ENCODE measurements at places on chromosomes 16 and 17.

DNA sequence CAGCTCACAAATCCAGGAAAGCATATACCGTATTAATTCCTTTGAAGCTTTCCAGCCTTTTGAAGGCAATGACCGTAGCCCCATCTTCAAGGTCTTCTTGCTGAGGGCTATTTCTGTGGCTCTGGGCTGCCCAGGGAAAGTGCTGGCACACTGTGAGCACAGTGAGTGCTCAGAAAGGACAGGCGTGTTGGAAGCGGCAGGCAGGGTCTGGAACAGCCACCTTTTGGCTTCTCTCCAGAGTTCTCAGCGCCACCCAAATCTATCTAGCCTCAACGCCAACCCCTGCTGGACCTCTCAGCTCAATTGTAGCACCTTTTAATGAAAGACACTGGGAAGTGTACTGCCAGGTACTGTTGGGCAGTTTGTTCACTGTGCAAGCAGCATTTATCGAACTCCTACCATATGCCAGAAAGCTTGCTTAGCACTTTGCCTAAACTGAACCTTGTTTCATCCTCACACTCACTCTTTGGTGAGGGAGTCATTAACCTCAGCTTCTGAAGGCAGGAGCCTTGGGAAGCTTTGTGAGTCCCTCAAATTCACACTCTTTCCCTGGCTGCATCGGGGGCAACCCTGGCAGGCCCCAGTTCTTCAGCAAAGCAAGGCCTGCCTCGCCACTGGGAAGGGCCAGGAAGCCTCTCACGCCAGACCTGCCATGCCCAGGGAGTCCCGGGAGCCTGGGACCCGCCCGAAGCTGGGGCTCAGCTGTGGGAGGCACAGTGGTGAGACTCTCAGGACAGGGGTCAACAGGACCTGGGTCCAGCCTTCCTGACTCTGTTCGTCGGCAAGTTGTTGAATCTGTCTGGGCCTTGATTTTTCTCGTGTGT, 13.5 kb upstream of the CIBAR2 start:
- DNase-seq, result no peak

DNA sequence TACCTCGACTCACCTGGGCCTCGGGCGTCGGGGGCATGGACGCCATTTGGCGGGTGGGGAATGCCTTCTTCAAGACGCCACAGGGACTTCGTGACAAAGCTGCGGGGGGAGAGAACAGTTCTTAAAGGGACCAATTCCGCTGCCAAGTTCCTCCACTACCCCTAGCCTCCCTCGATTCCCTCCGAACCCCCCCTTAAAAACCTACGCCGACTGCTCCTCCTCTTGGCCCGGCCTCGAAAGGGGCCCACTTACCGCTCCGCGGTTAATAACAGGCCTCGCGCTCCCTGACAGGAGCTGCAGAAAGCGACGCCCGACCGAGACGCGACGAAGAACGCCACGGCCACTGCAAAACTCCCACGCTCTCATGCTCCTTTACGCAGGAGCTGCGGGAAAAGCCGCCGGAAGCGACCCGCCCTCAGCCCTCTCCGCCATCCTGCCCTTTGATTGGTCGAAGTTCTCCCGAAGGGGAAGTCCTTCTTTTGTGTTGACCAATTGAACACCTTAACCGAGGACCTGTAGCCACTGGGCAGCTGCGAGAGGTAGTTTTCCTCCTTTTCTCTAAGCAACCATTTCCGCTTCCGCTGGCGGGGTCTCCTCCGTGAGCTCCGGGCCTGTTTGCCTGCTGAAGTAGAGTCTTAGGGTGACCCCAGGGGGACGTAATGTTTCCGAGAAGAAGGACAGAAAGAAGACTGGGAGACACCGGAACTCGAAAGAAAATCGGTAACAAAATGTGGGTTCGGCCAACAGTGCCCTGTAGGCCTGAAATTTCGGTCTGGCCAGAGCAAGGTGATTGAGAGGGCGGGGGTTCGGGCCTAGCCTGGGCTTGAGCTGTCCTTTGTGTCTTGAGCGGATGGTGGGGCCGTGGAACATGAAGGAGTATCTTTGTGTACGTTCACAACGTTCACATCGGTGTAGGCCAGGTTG, at the start of the genes NAA60 and ZNF597:
Gene NAA60 (plus strand): TSS at position 573 of the 924 bp plus-strand sequence. CDS start 32,548 bp downstream, outside the sequence.
Gene ZNF597 (minus strand): TSS at position 397 of the 924 bp plus-strand sequence. CDS start 351 bp downstream, at position 46.
- peak; percentile 74 for DNase-seq

GRCh38 chr16:84672276-84673202, 24.2 kb downstream of the KLHL36 start:
- peak; percentile 29 for DNase-seq

- no peak for DNase-seq
Measured at GRCh38 chr16:56732366-56732765, 2.4 kb downstream of the NUP93 start.

- DNase-seq, result no peak
Measured at GRCh38 chr17:82490512-82491195, 28.9 kb upstream of the FOXK2 start.

GRCh38 chr17:69141431-69142174, at the start of gene ABCA6:
Gene ABCA6, minus strand, starts transcription at chr17:69141895. Its CDS starts 1,192 bp downstream, at chr17:69140703.
- no peak for DNase-seq

- no peak for DNase-seq
Measured at GRCh38 chr16:4019371-4019791, 96.9 kb downstream of the ADCY9 start.

DNA sequence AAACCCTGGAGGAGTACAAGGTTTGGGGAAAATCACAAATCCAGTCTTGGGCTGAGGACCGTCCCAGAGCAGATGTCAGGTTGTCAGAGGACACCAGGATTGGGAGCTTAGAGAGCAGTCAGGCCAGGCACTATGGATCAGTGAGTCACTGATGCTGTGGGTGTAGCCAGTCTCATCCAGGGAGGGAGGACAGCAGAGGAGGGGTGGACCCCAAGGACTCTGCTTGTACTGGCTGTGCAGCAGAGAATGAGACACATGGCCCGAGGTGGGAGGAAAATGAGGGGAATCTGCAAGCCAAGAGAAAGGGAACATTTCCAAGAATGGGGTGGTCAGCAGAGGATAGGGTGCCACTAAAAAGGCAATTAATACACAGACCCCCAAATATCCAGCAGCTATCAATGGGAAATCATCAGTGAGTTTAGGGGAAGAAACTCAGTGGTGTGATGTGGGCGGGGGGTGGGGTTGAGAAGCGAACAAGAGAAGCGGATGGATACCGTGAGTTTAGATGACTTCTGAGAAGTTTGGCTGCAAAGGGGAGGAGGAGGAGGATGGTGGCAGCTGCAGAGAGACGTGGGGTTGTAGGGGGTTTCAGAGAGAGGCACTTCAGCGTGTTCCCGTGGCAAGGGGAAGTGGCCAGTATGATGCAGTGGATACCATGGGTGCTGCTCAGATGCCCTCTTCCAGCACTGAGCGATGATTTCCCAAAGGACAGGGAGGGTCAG, 43.9 kb downstream of the ARHGAP27 start:
- DNase-seq, result no peak

GRCh38 chr17:33080091-33080490, 88.4 kb downstream of the SPACA3 start:
- no peak for DNase-seq

- DNase-seq, result no peak
Measured at GRCh38 chr17:42672038-42672437, 4.8 kb downstream of the PLEKHH3 start.

GRCh38 chr16:3101018-3101840, 2.1 kb upstream of the ZSCAN10 start:
- DNase-seq, result no peak

DNA sequence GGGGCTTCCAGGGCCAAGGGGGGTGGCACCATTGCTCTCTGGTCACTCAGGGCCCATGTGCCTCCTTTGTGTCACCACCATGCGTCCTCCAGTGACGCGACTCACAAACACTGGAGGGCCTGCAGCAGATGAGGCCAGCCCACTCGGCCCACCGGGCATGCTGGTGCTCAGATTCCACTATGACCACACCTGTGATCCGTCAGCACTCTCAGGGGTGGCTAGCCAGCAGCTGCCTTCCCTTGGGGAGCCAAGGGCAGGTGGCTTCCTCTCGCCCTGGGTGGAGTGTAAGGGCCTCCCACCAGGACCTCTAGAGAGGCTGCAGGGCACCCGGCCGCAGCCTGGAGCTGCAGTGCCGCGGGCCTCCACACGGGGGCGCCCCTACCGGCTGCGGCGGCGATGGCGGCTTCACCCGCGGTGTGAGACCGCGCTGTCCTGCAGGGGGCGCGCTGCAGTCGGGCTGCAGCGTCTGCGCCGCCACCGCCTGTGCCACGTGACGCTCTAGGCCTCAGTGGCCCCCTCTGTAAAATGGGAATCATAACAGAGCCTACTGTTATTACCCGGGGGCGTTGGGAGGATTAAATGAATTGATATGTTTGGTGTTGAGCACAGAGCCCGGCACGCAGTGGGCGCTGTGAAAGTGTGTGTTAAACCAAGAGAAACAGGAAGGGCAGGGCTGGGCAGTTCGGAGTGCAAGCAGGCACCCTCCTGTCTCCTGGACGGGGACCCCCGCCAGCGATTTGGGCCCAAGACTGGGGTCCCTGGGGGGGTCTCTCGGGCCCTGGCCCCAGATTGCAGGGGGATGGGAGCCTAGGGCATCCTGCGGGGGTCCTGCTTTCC, 192.4 kb upstream of the GSE1 start:
- no peak for DNase-seq

- peak; percentile 46 for DNase-seq
Measured at GRCh38 chr17:75412455-75413317, 7.2 kb upstream of the GRB2 start.

GRCh38 chr17:62998166-62998565, 32.1 kb downstream of the TANC2 start:
- no peak for DNase-seq

DNA sequence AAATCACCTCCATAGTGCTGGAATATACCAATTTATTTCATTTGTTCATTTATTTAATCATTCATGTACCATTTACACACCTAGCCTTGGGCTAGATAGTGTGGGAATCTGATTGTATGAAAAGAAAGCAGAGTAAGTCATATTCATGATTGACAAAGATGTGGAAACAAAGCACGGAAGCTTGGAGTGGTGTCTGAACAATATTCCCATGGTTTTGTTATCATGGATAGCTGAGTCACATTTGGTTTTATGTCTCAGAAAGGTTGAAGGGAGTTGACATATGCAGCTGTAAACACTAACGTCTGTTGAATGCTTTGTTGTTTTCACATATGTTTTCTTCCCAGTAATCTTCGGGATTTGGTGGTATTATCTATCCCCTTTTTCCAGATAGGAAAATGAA, 76.6 kb downstream of the MAP2K4 start:
- no peak for DNase-seq

DNA sequence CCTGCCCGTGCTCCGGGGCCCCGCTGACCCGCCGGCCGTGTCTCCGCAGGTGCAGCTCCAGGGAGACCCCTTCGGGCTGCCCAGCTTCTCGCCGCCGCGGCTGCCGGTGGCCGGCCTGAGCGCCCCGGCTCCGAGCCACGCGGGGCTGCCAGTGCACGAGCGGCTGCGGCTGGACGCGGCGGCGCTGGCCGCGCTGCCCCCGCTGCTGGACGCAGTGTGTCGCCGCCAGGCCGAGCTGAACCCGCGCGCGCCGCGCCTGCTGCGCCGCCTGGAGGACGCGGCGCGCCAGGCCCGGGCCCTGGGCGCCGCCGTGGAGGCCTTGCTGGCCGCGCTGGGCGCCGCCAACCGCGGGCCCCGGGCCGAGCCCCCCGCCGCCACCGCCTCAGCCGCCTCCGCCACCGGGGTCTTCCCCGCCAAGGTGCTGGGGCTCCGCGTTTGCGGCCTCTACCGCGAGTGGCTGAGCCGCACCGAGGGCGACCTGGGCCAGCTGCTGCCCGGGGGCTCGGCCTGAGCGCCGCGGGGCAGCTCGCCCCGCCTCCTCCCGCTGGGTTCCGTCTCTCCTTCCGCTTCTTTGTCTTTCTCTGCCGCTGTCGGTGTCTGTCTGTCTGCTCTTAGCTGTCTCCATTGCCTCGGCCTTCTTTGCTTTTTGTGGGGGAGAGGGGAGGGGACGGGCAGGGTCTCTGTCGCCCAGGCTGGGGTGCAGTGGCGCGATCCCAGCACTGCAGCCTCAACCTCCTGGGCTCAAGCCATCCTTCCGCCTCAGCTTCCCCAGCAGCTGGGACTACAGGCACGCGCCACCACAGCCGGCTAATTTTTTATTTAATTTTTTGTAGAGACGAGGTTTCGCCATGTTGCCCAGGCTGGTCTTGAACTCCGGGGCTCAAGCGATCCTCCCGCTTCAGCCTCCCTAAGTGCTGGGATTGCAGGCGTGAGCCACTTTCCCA, 5.9 kb downstream of the CTF1 start:
- no peak for DNase-seq

- DNase-seq, result no peak
Measured at GRCh38 chr17:55436224-55437158, 14.9 kb upstream of the MMD start.

GRCh38 chr16:57749101-57749692, 13.6 kb downstream of the KATNB1 start:
- no peak for DNase-seq

DNA sequence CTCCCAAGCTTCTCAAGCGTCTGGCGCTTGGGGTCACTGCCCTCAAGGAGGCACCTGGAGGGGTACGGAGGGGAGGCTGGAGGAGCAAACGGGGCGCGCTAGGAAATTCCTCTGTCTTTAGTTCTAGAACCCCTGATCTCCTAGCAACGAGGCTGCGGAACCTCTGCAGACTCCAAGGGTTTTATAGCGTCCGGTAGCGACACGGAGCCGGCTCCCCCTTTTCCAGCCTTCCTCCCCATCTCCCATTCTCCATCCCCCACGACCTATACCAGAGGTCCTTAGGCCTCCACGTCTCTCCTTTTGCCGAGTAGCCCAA, 601 bp upstream of the CDIPT start:
- DNase-seq, result no peak

DNA sequence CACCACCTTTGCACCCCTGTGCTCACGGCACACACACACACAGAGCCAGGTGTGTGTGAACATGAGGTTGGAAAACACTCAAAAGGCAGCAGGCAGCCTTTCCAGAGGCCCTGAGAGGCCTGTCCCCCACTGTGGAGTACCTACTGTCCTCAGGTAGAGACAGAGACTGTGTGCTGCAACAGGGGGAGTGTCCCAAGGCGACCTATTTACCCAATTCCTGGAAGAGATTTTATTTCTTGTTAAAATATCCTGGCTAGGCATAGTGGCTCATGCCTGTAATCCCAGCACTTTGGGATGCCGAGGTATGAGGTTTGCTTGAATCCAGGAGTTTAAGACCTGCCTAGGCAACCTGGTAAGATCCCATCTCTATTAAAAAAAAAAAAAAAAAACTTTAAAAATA, 108.5 kb downstream of the COPRS start:
- DNase-seq, result no peak

DNA sequence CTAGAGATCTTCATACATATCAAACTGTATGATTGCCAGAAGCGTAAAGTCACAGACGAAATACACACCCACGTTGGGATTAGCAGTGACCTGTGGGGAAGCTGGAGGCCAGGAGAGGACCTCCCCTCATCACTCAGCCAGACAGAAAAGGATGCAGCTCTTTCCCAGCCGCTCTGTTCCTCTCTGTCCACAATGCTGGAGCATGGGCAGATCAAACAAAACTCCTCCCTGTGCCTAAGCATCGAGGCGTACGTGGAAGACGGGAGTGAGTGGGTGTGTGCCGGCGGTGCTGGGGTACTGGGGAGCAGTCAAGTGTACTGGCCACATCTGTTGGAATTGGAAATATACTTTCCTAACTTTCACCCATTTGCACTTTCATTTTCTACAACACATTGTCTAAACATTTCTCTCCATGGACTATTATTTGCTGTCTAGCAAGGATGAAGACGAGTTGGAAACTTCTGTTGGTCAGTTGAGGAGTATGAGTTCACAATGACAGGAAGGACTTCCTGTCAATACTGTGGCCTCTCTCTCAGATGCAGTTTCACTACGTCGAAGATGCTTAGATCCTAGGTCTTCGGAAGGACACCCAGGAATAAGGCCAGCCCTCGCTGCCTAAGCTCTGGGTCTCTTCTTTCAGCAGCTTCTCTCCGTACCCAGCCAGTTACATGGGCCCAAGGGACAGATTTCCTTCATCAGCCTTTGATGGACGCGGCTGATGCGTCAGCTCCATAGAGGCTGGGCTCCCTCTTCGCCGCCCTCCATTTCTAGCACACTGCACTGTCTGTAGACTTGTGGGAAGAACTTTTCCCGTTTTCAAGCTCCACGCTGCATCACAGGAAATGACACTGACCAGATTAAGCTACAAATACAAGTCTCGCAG, 30.6 kb upstream of the ENDOV start:
- no peak for DNase-seq
